Hematopoietic multipotent progenitor cell treated with erythropoietin and hydrocortisone succinate and interleukin-3 and kit ligand, for 6 days (in vitro differentiated cells): ENCODE measurements at places on chromosomes 6 and 20.
A peak's percentile ranks its signal among the peaks of the same experiment; 100 is the strongest.

DNA sequence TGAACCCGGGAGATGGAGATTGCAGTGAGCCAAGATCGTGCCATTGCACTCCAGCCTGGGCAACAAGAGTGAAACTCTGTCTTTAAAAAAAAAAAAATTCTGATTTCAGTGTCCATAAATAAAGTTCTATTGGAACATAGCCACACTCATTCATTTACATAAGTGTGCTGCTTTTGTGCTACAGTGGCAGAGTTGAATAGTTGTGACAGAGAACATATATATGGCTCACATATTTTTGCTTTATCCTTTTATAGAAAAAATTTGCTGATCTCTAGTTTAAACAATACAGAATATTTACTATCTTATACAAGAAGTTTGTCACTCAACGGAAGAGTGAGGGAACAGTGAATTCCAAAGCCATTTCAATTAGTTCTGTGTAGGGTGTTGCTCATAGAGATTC is 18.0 kb downstream of the MCM8 start:
- DNase-seq: no peak

DNA sequence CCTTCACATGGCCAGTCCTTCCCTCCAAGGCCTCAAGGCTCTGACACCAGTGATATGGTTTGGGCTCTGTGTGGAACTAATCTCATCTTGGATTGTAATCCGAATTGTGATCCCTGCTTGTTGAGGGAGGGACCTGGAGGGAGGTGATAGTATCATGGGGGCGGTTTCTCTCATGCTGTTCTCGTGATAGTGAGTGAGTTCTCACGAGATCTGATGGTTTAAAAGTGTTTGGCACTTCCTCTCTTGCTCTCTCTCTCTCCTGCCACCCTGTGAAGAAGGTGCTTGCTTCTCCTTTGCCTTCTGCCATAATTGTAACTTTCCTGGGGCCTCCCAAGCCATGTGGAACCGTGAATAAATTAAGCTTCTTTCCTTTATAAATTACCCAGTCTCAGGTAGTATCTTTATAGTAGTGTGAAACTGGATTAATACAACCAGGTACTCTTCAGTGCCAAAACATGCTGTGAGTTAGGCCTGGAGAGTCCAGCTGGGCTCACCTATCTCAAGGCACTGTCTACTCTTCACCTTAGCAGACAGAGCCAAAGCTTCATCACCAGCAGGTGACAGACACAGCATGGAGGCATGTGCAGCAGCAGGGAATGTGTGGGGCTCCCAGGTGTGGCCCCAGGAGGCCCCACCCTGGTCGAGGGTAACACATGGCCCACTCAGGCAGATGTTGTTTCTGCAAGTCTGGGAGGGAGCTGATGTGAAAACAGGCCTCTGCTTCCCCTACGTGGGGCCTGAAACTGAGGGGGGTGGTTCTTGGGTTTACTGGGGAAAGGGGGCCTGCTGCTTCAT is 97.5 kb upstream of the CDYL start:
- DNase-seq: no peak

DNA sequence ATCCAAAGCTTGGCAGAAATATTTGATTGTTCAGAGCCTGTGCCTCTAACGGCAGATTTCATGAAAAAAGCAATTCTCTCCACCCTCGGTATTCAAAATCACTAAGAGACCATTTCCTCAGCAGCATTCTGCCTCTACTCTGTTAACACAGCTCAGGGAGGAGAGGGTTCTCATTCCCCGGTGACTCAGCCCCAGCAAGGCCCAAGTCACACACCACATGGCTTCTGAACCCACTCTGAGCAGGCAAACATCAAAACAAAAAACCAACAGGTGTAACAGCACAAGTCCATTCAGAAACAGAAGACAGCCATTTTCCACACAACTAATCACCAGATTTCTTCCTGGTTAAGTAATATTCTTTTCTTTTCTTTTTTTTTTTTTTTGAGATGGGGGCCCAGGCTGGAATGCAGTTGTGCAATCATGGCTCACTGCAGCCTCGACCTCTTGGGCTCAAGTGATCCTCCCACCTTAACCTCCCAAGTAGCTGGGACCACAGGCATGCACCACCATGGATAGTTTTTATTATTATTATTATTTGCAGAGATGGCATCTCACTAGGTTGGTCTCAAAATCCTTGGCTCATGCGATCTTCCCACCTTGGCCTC is 55.4 kb downstream of the GFOD1 start:
- DNase-seq: no peak

DNA sequence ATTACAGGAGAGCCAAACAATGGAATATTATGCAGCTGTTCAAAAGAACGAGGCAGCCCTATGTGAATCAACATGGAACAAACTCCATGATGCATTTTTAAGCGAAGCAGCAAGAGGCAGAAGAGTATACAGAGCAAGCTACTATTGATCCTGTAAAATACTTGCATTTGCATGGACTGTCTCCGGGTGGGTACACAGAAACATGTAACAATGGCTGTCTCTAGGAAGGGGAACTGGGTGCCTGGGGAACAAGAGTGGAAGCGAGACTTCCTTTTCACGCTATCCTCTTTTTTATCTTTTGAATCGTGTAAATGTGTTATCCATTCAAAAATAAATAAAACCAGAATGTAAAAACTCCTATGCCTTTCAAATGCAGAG is 93.3 kb upstream of the SIRPA start:
- no peak for DNase-seq

GRCh38 chr20:431012-431904 is 23.2 kb downstream of the RBCK1 start:
- DNase-seq: peak; percentile 89
